ENCODE measurements at places on chromosomes 3 and 15.

- no peak for DNase-seq
These were observed 2.7 kb downstream of the PRKCD start for GRCh38 chr3:53163444-53164387.

DNA sequence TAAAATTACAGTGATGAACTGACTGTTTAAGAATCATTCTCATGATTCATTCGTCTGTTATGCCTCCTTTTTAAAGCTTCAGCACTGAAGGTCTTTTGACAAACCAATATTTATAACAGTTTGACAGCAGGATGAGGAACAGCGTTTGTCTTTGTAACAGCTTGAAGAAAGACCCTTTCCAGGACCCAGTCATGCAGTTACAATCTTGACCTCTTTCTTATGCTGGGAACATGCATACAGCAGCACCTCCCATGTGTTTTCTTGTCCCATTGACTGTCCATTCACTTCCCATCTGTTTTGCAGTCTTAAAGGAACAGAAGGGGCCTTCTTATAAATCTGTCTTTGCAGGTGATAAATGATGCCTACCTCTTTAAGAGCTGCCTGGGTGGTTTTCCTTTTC is 87.2 kb downstream of the OPA1 start:
- no peak for DNase-seq

- no peak for DNase-seq
These were observed 137.3 kb downstream of the MECOM start for GRCh38 chr3:169526246-169526645.

DNA sequence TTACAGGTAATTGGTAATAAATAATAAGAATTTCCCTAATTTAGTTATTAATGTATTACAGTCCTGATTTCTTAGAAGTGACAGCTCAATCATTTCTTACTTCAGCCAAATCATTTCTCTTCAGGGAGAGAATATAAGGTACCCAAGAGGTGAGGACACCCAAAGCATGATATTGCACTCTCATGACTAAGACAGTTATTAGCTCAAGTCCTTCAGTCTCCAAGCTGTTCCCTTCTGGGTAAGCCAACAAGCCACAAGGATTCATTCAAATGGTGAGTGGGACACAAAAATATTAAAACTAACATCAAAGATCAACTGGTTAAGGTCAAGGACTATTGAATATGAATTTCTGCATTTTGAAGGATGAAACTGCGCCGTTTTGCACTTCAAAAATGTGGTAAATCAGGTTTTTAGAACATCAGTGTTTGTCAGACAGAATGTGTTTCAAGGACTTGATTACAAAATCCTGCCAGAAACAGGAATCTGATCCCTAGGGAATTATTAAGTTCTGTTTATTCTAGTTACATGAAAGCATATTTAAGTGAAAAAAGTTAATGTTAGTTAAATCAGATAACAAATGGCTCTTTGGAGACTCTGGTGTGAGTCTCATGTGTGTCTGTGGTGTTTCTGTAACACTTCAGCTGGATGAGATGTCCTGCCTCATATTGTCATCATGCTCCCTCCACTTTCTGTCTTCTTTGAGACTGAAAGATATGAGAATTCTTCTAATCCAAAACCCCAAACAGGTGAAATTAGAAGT is 101.7 kb upstream of the COL8A1 start:
- no peak for DNase-seq

DNA sequence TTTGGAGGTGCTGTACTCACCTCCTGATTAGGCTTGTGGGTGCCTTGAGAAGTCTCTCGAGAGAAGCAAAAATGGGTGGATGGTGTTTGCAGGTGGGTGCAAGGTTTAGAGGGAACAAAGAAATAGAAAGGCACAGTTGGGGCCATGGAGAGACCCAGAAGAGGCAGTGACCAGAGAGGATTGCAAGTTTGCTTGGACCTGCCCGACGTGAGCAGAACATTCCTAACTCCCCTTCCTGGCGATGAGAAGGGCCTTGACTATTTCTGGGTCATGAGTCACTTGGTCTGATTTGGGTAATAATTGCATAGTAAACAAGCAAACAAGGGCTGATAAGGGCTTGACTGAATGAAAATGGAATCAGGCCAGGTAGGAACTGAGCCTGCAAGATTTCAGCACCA is 7.0 kb upstream of the CTSH start:
- DNase-seq: no peak

DNA sequence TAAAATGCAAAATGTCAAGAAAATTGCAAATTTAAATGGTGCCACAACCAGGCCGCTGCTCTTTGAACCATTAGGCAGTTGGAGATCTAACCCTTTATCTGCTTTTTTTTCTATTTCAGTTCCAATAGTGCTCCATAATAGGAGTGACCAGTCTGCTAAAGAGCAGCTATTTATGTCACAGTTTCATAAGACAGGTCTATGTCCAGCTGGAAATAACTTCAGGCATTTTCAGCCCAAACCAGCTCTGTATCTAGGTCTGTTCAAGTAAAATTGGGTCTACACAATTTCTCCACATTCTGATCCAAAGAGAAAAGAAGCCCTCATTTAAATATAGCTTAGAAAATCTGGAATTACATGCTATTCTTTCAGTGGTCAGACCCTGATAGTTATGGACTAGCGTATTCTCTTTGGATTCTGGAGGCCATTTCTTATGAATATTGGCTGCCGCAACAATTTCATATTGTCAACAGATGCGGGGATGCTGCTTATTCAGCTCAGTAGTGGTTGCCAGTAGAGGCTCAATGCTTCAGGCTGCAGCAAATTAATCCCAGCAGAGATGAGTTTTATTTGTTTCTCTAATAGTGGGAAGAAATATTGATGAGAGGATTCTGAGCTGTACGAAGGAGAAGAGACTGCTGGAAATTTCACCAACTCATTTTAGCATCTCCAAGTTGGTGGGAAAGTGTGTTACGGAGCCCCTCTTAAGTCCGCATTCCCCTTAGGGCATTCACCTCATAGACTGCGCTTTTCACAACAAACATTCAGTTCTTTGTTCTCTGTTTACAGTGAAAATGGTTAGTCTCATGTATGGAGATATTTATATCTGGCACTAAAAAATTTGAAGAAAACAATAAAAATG is 887.0 kb downstream of the ROBO1 start:
- no peak for DNase-seq

GRCh38 chr3:170233530-170233929 is 11.3 kb downstream of the PRKCI start:
- DNase-seq: no peak
